AG04450 (cell line): ENCODE measurements at places on chromosomes 16 and 17. TPM values are rescaled to one million over a fixed set of nuclear protein-coding genes. Genes with fewer than 3 reads are reported as not detected.

HSPB9 gene
- polyA plus RNA-seq = not detected in 2 replicates

CARD14 gene
- not detected in 2 replicates for polyA plus RNA-seq

DHX58 gene
- polyA plus RNA-seq = 2.0 and 2.9 TPM in 2 replicates

TBC1D16 gene
- polyA plus RNA-seq = 10.9 and 14.7 TPM in 2 replicates

DBNDD1 gene
- polyA plus RNA-seq = 9.2 and 12.5 TPM in 2 replicates

SMIM5 gene
- polyA plus RNA-seq = not detected in 2 replicates

RPGRIP1L gene
- polyA plus RNA-seq = 9.1 and 13.0 TPM in 2 replicates

CTRB1 gene
- not detected in 2 replicates for polyA plus RNA-seq

KRT33A gene
- not detected in 2 replicates for polyA plus RNA-seq

SMPD3 gene
- polyA plus RNA-seq = 0.01 TPM in 1 of 2 replicates, not detected in the other

CDRT4 gene
- 4.1 and 5.0 TPM in 2 replicates for polyA plus RNA-seq

PLEKHH3 gene
- 3.6 and 4.3 TPM in 2 replicates for polyA plus RNA-seq

GRCh38 chr17:57962279-57963148 lies 7.3 kb upstream of the CUEDC1 start:
- DNase-seq = no peak

DNA sequence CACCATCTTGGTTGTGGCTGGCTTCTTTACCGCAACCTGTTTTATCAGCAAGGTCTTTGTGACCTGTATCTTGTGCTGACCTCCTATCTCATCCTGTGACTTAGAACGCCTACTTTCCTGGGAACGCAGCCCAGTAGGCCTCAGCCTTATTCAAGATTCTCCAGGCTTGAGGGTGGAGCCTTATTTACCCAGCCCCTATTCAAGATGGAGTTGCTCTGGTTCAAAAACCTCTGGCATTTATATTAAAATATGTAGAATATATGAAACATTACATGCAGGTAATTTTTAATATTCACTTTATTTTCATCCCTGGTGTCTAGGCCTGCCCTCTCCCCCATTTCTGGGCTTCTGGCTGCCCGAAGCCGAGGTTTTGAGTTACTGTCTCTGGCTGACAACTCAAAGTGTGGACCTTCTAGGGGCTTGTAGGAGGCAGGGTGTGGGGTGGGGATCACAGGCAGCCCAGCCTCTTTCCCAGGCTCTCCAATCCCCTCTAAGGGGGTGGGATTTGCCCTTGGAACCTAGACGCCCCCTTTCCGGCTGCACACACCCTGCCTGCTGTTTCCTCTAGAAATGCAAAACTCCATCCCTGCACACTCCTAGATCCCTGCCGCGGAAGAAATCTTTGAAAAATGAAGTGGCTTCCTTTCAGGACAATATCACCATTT lies 152.0 kb downstream of the KCNJ12 start:
- no peak for DNase-seq

DNA sequence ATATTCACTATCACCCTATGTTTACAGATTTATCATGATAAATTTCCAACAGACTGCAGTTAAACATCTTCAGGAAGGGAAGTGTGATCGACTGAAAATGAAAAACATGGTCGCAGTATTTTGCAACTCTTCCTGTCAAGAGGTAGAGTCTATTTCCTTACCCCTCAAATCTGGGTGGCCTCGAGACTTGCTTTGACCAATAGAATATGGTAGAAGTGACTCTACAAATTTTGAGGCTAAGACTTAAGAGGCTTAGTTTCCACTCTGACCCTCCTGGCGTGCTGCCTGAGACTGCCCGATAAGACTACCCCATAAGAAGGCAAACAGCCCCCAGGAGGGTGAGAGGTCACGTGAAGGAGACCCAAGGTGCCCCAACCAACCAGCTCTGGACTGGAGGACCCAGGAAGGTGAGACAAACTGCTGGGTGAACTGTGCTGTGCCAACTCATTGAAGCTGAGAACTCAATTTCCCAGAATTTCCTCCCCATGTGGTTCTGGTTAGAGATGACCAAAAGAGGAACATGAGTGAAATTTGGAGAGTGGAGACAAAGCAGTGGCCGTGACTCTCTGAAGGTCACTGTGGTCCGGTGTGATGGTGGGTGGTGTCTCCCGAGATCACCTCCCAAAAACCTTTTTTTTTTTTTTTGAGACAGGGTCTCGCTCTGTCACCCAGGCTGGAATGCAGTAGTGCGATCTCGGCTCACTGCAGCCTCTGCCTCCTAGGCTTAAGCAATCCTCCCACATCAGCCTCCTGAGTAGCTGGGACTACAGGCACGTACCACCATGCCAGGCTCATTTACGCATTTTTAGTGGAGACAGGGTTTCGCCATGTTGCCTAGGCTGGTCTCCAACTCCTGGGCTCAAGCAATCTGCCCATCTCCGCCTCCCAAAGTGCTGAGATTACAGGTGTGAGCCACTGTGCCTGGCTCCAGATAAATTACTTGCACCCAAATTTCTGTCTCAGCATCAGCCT lies 38.2 kb upstream of the LITAF start:
- DNase-seq = no peak

- no peak for DNase-seq
These were observed 43.9 kb downstream of the AATF start for GRCh38 chr17:36992701-36993100.

DNA sequence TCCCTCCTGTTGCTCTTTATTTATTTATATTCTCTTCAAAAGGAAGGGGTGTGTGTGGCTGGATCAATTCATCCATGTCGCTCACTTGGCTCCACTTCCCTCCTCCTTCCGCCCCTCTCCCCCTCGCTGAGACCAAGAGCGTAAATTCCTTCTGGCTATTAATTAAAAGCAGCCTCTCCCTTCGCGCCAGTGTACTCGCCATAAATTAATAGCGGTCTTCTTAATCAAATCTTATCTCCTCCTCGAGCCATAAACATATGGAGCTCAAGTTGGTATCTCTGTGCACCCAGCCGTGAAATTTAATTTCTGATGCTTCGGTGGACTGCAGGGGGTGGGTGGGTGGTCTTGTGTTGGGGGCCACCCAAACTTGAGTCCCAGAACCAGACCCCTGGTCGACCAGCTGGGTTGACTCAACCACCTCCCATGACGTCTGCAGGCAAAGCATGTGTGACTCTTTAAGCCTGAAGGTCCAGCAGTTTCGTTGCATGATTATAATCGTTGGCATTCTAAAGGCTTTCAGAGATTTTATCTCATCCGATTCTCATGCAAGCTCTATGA lies 57.9 kb downstream of the SDK2 start:
- no peak for DNase-seq

DNA sequence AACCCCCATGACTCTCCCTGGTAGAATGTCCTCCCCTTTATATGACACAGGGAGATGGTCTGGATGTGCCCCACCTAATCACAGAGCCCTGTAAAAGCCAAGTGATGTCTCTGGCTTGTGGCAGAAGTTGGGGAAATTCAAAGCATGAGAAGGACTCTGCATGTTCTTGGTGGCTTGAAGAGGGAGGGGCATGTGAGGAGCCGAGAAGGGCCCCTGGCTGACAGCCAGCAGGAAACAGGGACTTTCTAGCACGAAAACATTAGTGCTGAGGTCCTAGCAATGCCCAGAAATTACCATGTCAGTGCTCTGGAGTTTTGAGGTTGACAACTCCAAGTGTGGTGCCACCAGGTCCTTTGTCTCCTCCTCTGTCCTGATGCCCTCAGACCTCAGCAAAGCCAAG lies 75.9 kb downstream of the USP22 start:
- DNase-seq = no peak

- DNase-seq = no peak
These were observed 25.6 kb upstream of the CRISPLD2 start for GRCh38 chr16:84794186-84794585.

- no peak for DNase-seq
These were observed 383.0 kb upstream of the PMFBP1 start for GRCh38 chr16:72554935-72555334.

- DNase-seq = no peak
These were observed 427.5 kb downstream of the UTP18 start for GRCh38 chr17:51687887-51688286.

GRCh38 chr16:50842589-50842988 lies 100.7 kb downstream of the CYLD start:
- no peak for DNase-seq

DNA sequence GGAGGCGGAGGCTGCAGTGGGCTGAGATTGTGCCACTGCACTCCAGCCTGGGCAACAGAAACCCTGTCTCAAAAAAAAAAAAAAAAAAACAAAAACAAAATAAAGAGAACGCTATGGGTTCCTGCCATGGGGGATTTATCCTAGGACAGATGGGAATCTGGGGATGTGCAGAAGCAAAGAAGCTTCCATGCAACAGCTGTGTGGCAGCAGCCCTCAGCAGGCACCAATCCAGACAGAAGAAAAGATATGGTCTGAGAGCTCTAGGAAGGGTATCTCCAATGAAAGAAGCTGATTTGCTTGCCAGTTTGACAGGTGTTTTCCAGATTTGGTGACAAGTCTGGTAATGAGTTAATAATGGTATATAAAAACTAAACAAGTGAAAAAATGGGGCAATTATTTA lies 11.6 kb downstream of the MYO19 start:
- DNase-seq = no peak

DNA sequence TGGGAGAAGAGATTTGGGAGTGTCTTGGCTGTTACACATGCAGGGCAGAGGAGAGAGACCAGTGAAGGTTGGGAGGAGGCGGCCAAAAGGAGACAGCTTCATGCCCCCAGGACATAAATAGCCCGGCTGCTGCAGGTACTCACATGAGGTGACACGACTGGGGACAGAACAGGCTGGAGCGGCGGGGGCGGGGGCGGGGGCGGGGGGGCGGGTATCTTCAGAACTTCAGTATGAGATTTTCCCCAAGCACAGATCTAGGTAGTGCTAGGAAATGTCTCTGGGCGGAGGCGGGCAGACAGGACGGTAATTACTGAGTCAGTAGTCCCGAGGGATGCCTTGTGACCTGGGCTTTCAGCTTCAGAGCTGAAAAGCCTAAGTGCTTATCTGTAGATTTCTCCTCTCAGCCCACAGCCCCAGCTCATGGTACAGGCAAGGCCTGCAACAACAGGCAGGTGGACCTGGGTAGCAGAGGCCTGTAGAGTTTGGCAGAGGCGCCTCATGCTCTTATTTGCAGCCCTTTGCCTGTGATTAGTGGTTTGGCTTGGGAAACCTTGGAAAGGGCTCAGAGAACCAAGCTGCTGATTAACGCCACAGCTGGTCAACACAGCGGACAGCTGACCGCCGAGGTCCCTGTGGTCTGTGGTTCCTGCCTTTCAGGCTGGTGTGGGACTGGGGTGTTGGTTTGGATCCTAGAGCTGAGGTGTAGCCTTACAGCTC lies 24.5 kb downstream of the UNK start:
- no peak for DNase-seq

DNA sequence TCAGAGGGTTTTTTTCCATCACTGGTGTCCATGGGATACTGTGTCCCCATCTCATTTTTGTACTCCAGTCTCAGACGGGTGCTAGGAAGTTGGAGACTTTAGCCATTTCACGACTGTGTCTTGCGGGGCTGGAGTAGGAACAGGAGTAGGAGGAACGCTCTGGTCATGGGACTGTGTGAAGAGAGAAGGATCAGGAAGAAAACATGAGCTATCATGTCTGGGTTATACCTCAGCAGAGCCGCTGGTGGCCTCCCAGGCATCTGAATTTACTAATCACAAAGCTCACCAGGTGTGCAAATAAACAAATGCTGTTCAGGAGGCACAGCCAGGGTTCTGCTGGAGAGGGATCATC lies 225.4 kb downstream of the SEC14L1 start:
- no peak for DNase-seq

DNA sequence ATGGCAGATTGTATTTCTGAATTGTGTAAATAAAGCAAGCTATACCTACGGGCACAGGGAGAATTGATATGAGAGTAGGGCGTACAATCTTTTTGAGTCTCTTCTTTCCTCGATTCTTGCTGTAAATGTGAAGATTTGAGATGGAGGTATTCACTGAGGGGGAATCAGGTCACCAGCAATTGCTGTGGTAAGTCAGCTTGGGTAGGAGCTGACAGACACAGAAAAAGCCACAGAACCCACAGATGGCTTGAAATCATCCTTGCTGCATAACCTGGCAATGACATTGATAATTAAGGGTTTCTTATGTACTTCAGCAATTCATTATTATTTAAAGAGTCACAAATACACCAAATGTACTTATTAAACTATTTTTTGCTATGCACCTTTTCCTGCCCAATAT lies 164.2 kb downstream of the CNTNAP4 start:
- no peak for DNase-seq
